ENCODE measurements at places on chromosomes 12 and 14.

- no peak for DNase-seq
These were observed 62.3 kb downstream of the FZD10 start for GRCh38 chr12:130224613-130225012.

DNA sequence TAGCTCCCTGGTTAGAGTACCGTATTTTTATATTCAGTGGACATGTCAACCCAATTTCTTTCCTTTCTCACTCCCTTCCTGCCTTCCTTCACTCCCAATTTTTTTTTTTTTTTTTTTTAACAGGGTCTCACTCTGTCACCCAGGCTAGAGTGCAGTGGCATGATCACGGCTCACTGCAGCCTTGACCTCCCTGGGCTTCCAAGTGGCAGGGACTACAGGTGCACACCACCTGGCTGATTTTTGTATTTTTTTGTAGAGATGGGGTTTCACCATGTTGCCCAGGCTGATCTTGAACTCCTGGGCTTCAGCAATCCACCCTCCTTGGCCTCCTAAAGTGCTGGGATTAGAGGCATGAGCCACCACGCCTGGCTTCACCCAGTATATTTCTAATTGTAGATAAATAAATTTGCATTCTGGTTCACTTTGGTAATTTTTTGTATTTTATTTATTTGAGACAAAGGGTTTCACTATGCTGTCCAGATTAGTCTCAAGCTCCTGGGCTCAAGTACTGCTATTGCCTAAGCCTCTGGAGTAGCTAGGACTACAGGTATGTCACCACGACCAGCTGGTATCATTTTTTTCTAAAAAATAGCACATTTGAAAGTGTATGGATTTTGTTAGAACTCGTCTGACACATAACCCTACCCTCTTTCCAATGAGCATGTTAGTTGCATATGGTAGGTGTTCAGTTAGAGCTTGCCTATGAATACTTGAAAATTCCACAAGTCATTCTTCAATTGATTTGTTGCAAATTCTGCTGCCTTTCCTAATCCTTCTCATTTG, 15.7 kb downstream of the SLC38A2 start:
- DNase-seq, result no peak

GRCh38 chr14:76777721-76778120, 16.5 kb downstream of the VASH1 start:
- DNase-seq, result no peak

DNA sequence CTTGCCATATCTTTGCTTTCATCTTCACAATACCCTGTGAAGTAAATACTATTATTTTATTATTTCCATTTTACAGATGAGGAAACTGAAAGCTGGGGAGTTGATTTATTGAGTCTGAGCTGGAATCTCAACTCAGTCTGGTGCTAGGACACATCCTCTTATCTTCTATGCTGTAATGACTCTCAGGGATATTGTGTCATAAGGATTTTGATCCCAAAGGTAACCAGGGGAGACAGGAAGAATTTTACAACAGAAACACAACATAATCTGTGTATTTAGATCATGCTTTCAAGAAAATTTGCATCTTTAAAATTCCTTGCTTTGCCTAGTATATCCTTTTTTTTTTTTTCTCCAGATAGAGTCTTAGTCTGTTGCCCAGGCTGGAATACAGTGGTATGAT, 123.3 kb upstream of the BTG1 start:
- DNase-seq, result no peak

GRCh38 chr12:87196321-87196720, 832.9 kb downstream of the C12orf50 start:
- DNase-seq, result no peak

- no peak for DNase-seq
These were observed 20.4 kb downstream of the ADAM20 start for GRCh38 chr14:70514168-70515069.

DNA sequence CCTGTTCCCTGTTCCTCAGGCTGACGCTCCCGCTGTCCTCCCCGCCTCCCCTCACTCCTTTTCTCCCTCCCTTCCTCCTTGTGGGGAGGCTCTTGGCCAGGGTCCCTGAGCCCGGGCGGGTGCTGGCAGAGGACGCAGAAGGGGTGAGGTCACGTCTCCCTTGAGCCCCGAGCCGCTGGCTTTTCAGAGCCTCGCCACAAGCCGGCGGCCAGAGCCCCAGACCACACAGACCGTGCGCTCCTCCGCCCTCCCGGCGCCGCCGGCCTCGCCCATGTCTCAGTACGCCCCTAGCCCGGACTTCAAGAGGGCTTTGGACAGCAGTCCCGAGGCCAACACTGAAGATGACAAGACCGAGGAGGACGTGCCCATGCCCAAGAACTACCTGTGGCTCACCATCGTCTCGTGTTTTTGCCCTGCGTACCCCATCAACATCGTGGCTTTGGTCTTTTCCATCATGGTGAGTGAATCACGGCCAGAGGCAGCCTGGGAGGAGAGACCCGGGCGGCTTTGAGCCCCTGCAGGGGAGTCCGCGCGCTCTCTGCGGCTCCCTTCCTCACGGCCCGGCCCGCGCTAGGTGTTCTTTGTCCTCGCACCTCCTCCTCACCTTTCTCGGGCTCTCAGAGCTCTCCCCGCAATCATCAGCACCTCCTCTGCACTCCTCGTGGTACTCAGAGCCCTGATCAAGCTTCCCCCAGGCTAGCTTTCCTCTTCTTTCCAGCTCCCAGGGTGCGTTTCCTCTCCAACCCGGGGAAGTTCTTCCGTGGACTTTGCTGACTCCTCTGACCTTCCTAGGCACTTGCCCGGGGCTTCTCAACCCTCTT, at the start of gene TMEM233:
Gene TMEM233 (plus strand): TSS at position 197 of the 821 bp plus-strand sequence. CDS start 75 bp downstream, at position 272.
- no peak for DNase-seq

DNA sequence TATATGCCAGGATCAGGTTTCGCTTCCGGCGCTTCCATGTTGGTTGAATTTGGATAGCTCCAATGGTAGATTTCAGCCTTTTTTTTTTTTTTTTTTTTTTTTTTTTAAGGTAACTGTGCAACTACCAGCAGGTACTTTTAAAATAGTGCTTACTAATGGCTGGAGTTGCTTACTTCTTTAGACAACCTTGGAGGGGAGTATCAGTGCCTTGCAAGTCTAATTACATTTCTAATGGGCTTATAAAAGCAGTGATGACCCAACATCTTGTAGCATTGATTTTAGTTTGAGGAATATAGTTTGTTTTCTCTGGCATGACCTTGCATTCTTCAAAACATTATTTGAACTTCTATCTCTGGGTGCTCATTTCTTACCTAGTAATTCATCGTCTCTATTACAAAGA, 1.1 kb downstream of the EIF4B start:
- no peak for DNase-seq

GRCh38 chr12:105227879-105228278, 8.1 kb downstream of the APPL2 start:
- DNase-seq, result no peak

DNA sequence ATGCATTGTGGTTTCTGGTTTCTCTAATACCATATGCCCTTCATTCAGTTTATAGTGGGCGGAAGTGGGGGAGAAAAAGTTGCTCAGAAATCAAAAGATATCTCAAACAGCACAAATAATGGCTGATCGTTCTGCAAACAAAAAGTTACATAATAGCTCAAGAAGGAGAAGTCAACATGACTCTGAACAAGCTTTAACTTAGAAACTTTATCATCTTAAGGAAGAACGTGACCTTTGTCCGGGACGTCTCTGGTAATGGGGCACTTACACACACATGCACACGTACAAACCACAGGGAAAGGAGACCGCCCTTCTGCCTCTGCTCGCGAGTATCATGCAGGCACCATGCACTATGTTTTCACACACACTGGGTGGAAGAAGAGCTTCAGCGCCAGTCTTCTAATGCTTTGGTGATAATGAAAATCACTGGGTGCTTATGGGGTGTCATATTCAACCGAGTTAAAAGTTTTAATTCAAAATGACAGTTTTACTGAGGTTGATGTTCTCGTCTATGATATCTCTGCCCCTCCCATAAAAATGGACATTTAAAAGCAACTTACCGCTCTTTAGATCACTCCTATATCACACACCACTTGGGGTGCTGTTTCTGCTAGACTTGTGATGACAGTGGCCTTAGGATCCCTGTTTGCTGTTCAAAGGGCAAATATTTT, 4.7 kb downstream of the FOS start:
- DNase-seq, result no peak
